ENCODE measurements at places on chromosomes 7 and 10.
A peak's percentile ranks its signal among the peaks of the same experiment; 100 is the strongest.

GRCh38 chr10:74610299-74610698, 216.1 kb upstream of the KAT6B start:
- DNase-seq = no peak

DNA sequence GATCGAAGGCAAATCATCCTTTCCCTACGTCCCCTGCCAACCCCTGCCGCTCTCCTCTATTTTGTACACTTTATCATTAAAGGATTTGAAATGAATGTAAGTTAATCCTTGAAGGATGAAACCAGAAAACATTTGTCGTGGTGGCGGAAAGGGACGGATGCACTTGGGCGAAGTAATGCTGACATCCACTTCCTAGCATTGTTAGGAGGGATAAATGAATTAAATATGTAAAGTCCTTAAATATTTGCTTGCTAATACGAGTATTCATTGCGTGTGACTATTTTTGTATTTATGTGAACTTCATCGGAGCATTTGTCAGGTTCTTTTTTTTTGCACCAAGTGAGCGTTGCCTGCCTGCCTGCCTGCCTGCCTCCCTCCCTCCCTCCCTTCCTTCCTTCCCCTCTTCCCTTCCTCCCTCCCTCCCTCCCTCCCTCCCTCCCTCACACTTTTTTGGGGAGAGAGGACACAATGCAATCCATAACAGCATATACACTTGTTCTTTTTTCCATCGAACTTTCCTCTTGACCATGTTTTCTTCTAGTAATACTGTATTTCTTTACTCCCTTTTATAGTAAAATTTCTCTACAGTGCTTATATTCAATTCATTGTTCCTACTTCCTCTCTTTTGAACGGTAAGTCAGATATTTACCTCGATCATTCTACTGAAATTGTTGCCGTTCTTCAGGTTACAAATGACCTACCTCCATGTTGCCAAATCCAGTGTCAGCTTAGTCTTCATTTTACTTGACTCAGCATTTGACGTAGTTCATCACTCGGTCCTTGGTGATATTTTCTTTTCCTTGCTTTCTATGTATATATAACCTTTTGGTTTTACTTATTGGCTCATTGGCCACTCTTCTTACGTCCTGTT, 831 bp downstream of the CCDC7 start:
- no peak for DNase-seq

DNA sequence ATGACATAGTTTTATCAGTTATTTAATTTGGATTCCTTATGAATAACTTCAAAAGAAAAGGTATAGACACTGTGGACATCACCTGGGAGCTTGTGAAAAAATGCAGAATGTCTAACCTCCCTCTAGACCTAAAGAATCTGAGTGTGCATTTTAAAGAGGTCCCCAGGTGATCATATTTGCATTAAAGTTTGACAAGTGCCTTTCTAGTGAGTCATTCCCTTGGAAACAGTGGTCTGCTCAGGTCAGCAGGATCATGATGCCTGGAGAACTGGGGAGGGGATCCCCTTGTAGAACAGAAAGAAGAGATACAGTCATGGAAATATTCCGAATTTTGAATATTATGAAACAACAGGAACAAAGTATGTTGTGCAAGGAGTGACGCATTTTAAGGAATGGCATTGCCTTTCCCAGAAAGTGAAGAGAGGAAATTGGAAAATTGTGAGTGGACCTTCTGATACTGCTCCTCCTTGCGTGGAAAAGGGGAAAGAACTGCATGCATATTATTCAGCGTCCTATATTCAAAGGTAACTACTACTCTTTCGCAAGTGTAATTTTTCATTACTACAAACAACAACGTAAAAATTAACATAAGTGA, 4.6 kb downstream of the STEAP2 start:
- DNase-seq = no peak

- no peak for DNase-seq
These were observed 73.4 kb upstream of the CARD11 start for GRCh38 chr7:3117081-3117480.

GRCh38 chr10:131857156-131858117, 43.4 kb upstream of the PPP2R2D start:
- DNase-seq = no peak

DNA sequence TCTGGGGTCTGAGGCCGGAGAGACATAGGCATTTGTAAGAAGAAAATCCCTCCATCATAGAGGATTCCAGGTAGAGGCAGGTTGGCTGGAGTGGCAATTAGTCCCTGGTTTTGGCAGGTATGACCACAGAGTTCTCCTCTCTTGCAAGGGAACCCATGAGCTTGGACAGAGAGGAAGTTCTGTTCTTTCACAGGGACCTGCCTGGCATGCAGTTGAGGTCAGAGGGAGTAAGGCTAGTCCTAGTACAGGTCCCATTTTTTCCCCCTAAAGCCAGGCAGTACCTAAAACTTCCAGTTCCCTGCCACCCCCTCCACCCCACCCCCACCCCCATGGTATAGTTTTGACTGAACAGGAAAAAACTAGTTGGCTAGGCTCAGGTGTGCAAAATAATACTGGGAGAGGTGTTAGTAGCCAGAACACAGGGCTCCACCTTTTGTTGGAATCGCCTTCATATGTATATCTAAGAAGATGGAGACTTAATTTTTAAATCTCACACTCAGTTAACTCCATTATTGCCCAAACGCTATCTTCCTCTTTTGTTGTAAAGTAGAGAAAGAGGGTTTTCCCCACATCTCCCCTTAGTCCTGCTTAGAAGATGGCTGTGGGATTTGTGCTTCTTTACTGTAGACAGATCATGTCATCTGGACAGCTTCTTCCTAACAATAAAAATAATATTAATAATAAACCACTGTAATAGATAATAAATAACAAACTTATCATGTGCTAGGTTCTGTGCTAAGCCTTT, 188.1 kb downstream of the TCF7L2 start:
- no peak for DNase-seq

DNA sequence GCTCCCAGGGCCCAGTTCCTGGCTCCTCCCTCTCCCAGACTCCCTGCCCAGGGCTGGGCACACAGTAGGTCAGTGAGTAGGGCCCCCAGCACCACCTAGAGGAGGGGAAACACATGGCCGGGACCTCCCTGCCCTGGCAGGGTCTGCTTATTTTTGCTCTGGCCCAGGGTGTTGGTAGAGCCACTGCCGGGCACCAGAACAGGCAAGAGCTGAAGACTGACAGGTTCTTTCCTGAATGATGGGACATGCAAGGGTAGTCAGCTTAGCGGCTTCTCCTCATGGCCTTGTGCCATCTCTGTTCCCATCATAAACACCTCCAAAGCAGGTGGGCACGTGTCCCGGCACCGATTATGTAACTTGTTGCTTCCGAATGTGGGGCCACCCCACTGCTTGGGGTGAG, 86.5 kb downstream of the NEURL1 start:
- DNase-seq = no peak

- DNase-seq = no peak
These were observed 2.9 kb upstream of the NRAP start for GRCh38 chr10:113666682-113667252.

GRCh38 chr7:48875045-48875916, 49.1 kb upstream of the CDC14C start:
- no peak for DNase-seq

- DNase-seq = no peak
These were observed 117.6 kb downstream of the MAD1L1 start for GRCh38 chr7:2114926-2115759.

- DNase-seq = no peak
These were observed 3.2 kb downstream of the MMS19 start for GRCh38 chr10:97494863-97495506.

DNA sequence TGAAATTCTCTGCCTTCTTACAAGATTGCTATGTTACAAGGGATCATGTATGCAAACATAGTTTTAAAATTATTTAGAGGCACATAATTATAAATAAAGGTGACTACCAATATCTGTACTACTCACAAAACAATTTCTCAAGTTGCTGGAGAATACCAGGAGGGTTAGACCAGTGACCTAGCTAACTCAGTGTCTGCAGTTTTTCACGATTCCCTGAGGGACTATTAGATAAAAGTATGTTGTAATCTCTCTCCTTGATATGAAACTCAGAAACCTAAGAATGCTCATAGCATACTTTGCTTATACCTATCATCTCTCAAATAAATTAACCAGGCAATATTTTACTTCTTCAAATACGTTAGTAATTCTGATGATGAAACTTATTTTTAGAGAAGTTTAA, 534.0 kb upstream of the ANKRD30A start:
- DNase-seq = no peak

DNA sequence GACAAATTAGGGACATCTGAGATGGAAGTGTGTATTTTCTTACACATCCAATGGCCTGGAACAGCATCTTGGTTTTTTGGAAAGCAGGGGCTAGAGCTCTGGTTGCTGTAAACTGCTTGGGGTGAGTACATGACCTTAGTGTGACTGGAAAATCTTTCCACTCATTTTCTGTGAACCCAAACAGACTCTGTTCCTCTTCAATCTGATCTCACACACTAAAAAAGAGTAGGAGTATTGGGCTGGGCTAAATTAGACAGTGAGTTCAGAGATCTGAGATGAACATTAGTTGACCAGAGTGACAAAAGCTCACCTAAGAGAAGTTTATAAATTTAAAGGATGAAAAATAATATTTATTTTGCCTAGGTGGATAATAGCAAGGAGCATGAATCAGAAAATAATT, 59.2 kb downstream of the OR13A1 start:
- DNase-seq = no peak

GRCh38 chr10:87925570-87925969, 62.1 kb downstream of the PTEN start:
- no peak for DNase-seq

DNA sequence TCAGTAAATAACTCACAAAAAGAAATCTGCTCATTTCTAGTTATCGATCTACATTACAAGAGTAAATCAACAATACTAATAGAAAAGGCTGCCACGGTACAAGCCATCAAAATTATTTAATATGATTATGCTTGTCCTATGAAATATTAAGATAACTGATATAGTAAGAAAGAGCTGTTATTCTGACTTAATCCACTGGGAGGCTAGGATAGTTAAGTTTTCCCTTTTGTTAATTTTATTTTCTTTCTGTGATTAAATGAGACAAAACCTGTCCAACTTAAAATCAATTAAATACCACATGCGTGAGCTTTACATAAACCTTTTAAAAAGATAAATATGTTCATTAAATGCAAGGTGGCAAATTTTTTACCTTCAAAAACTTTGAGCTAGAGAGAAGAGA, 114.8 kb downstream of the LMBR1 start:
- no peak for DNase-seq

DNA sequence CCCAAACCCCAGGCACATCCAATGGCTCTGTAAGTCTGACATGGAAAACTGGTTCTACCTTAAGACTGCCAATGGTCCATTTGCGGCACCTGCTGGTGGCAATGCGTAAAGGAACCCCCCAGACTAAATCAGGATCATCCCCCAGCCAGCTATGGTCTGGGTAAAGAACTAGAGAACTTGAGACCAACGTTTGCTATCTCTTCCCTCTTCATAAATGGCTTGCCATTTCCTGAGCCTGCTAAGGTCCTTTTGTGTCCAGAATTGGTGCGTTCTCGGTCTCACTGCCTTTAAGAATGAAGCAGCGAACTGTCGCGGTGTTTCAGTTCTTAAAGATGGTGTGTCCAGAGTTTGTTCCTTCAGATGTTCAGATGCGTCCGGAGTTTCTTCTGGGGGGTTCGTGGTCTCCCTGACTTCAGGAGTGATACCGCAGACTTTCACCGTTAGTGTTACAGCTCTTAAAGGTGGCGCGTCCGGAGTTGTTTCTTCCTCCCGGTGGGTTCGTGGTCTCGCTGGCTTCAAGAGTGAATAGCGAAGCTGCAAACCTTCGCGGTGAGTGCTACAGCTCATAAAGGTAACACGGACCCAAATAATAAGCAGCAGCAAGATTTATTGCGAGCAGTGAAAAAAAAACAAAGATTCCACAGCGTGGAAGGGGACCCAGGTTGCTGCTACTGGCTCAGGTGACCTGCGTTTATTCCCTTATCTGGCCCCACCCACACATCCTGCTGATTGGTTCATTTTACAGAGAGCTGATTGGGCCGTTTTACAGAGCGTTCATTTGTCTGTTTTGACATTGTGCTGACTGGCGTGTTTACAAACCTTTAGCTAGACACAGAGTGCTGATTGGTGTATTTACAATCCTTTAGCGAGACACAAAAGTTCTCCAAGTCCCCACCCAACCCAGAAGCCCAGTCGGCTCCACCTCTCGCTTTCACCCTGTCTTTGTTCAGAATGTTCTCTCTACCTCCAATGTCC, 95.4 kb downstream of the ELMO1 start:
- peak; percentile 55 for DNase-seq

DNA sequence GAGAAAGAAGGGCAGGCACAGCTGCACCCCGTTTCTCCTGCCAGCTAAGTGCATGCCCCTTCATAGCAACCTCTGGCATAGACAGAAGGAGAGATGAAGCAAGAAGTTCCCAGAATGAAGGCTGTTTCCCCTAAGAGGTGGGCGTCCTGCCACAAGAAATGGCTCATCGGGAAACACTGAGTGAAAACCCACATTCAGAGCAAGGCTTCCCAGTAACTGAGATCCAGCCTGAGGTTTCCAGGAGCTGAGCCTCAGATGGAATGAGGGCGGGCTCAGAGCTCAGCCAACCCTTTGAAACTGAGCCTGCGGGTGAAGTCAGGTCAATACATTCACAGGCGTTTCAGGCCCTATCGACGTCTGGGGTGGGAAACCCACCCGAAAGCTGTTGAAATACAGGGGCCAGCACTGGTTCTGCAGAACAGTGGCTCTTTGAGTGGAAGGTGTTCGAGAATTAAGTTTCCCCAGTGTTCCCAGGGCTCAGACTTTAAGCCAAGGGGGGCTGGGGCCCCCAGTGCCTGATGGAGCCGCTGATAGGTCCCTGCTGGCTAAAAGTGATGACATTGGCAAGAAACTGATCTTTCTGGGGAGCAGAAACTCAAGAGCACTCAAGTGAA, 510.2 kb downstream of the RPS24 start:
- DNase-seq = no peak

DNA sequence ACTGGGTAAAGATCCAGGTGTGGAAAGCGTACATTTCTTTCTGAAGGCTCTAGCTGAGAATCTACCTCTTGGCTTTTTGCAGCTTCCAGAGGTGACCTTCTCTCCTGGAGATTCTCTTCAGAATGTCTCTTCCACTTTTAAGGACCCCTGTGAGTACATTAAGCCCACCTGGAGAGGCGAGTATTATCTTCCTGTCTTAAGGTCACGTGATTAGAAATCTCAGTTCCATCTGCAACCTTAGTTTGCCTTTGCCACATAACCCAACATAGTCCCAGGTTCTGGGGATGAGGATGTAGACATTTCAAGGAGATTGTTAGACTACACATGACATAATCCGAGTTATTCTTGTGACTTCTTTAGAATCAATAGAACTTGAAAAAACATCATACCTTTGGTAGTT, 665.5 kb upstream of the POM121L12 start:
- no peak for DNase-seq

GRCh38 chr10:84844461-84844860, 516.1 kb downstream of the CCSER2 start:
- no peak for DNase-seq

GRCh38 chr7:31099451-31100444, 47.6 kb downstream of the ADCYAP1R1 start:
- no peak for DNase-seq

- DNase-seq = no peak
These were observed 19.4 kb upstream of the SH3PXD2A start for GRCh38 chr10:103874730-103875129.

- DNase-seq = no peak
These were observed 7.8 kb downstream of the PHYH start for GRCh38 chr10:13291821-13292773.

Measured in immature natural killer cell (primary cell).